Pancreas (tissue), 10 donors: ENCODE measurements at places on chromosomes 6 and 20. TPM values are rescaled to one million over a fixed set of nuclear protein-coding genes. Genes with fewer than 3 reads are reported as not detected.

- no peak for DNase-seq
Measured at GRCh38 chr6:44226368-44227147, 3.2 kb downstream of the SLC29A1 start.

- DNase-seq: no peak
Measured at GRCh38 chr20:40697541-40697940, 8.5 kb upstream of the MAFB start.

DNA sequence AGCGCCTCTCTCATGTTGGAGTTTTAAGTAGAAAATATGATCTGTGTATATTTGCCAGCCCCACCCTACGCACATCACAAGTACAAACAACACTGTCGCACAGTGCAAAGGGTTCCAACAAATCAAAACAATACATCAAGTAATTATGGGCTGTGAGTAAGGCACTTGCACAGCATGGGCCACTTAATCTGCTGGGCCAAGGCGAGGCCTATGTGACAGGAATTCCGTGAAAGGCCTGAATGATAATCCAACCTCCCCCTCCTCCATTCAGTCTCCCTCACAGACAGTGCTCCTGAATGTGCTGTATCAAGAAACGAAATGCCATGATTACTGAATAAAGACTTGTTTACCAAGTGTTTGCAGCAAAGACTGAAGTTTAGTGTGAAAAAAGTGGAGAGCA is 130.1 kb upstream of the SLC2A12 start:
- no peak for DNase-seq

DNA sequence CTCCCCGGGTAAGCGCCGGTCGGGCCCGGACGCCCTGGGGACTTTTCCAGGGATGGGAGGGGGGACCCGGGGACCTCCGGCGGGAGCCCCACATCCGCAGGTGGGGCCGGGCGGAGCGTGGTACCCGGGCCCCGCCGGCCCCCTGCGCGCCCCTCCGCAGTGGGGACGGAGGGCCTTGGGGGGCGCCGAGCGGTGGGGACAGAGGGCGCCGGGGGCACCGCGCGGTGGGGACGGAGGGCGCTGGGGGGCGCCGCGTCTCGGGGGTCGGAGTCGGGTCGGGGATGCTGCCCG is 270 bp downstream of the PLEKHG1 start:
- no peak for DNase-seq

GRCh38 chr6:30441171-30441570 is 48.1 kb upstream of the HLA-E start:
- DNase-seq: no peak

GRCh38 chr6:2285510-2285909 is 40.1 kb upstream of the GMDS start:
- DNase-seq: no peak

- DNase-seq: no peak
Measured at GRCh38 chr6:14228571-14228970, 111.0 kb downstream of the CD83 start.

DNA sequence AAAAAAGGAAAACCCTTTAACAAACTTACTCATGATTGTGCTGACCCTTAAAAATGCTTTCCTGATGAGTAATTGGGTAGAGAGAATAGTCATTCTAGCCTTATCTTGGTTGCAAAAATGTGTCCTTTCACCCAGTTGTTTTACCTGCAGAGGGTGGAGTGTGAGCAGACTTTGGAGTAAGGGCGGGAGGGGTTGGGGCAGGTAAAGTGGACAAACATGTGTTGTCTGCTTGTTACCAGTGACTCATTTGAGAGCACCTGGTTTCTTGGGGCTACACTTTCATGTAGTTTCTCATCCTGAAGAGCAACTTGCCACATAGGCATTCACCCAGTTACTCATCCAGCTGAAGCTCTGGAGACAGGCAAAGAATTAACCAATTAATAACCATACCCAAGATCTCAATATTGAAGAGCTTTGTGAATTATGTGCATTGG is 121.1 kb downstream of the TNFRSF21 start:
- DNase-seq: no peak

The ZCCHC3 gene
- 5.2 TPM for polyA plus RNA-seq

The BHLHE23 gene
- not detected for polyA plus RNA-seq
